ENCODE measurements at places on chromosomes 6 and 20.

DNA sequence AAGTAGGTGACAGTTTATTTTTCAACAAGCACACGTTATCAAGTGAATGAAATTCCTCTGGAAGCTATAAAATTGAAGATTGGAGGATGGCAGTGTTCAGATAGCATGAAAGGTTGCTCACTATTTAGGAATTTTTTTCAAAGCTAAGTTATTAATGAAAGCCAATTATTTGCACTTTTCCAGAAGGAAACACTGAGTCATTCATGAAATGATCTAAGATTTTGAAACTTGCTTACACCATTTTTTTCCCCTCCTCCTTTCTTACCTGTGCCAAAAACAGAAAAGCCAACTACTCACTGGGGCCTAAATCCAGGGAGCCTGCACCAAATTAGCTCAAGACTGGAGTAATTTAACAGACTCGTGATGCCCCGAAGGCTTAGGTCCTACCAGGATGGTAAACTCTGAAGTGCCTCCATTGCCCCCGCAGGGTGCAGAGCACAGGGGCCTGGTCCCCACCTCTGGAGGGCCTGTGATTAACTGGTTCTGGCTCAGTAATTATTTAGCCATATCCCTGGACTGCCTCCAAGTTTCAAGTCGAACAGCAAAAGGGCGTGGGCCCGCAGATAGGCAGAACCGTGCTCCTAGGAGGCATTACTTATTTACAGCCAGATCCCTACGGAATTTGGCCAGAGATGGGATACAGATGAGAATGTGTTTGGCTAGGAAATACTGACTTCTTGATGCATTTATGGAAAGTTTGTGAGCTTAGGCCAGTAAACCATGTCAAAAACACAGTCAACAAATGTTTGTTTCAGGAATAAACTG, 28.0 kb upstream of the ZNF217 start:
- DNase-seq, result peak; percentile 95

GRCh38 chr20:63539092-63539430, 1.9 kb upstream of the PTK6 start:
- no peak for DNase-seq

DNA sequence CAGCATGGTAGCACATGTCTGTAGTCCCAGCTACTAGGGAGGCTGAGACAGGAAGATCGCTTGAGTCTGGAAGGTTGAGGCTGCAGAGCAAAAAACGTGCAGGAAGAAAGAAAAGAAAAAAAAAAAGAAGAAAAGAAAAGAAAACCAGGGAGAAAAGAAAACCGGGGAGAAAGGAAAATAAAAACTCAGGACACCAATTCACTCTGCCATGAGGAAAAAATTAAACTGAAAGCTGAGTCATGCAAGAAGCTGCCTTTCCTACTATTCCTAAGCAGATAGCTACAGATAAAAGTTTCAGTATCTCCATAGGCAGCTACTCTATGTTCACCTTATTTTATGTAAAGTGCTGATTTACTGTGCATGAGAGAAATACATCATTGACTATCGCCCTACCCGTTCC, 10.5 kb downstream of the PTGIS start:
- peak; percentile 61 for DNase-seq

DNA sequence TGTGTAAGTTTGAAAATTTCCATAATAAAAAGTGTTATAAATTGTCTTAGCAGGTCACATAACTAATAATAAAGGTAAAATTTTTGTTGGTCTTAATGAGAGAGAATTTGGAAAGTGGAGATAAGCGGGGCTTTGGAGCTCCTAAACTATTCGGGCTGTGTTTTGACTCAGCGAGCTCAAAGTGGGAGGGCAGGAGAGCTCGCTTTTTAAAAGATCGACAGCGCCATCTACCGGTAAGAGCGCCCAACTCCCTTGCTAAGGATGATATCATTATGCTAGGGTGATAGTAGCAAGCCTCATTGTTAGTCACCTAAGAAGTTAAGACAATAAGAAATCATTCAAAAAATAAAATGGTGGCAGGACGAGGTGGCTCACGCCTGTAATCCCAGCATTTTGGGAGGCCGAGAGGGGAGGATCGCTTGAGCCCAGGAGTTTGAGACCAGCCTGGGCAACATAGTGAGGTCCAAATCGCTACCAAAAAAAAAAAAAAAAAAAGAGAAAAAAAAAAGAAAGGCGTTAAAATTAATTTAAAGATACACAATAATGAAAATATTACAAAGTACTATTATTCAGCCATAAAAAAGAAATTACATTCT, 24.8 kb downstream of the C6orf15 start:
- peak; percentile 86 for DNase-seq

- peak; percentile 23 for DNase-seq
Measured at GRCh38 chr6:99613705-99614429, 7.2 kb downstream of the PRDM13 start.

- DNase-seq, result peak; percentile 15
Measured at GRCh38 chr6:73231986-73232391, 6.7 kb upstream of the KHDC1L start.
